ENCODE measurements at places on chromosomes 6 and 20.

GRCh38 chr20:51400051-51400926 is 142.2 kb downstream of the NFATC2 start:
- no peak for DNase-seq

DNA sequence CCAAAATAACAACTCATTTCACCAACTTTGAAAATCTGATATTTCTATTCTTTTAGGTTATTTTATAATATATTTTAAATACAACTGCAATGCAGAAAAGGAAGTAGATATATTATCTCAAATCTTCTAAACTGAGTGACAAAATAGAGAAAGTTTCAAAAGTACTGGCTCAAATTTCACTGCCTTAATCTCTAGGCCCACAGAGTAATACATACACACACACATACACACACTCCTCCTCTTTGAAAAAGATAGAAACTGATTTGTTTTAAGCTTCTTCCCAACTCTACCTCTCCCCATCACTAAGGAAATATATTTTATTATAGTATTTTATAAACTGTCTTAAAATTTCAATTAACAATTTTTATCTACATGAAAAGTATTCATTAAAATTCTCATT is 36.2 kb downstream of the ARHGAP18 start:
- DNase-seq: no peak

- no peak for DNase-seq
Observed at GRCh38 chr20:13928901-13929300, 61.5 kb downstream of the SEL1L2 start.

DNA sequence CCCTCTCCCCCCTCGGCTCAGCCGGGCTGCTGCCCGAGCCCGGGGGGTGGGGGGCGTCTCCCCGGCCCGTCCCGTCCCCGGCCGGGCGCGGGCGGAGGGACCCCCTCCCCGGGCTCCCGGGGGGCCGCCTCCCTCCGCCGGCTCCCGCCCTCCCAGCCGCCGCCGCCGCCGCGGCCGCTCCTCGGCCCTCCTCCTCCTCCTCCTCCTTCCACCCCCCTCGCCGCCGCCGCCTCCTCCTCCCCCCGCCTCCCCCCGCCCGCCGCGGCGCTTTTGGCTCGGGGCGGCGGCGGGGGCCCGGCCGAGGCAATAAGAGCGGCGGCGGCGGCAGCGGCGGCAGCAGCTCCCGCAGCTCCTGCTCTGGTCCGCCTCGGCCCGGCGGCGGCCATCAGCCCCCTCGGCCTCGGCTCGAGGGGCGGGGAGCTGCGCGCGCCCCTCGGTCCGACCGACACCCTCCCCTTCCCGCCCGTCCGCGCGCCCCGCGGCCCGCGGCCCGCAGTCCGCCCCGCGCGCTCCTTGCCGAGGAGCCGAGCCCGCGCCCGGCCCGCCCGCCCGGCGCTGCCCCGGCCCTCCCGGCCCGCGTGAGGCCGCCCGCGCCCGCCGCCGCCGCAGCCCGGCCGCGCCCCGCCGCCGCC is 38.7 kb downstream of the GNAS start:
- no peak for DNase-seq

DNA sequence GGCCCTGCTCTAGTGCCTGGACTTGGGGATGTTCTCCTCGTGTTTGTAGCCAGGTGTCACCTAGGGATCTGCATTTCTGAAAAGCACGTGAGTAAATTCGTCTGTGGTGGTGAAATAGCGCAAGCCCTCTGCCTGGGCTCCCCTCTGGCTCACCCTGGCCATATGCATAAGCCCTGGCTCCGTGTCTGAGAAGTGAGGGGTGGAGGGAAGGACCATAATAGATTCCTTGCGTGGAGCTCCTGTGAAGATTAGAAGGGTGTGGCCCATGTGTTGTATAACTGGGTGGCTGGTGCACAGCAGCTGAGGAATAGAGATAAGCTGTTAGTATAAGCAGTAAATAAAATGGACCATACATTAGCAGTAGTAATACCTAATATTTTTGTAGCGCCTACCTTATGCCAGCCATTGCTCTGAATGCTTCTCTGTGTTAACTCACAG is 4.8 kb downstream of the BCAS1 start:
- no peak for DNase-seq

- peak; percentile 45 for DNase-seq
Observed at GRCh38 chr20:41072190-41072863, 43.7 kb downstream of the TOP1 start.

DNA sequence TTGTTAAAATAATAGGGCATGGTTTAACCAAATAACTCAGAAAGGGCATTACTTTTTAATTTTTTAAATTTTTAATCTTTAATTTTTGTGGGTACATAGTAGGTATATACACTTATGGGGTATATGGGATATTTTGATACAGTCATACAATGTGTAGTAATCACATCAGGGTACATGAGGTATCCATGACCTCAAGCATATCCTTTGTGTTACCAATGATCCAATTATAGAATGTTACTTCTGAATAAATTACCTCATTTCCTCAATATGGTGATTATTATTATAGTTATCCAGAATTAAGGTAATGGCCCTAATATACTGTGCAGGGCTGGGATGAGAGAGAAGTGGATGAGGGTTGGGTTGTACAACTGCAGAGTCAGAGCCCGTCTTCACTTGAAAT is 45.1 kb upstream of the TMEM30A start:
- DNase-seq: no peak
